Stimulated activated CD4-positive, alpha-beta T cell treated with anti-CD3 and anti-CD28 coated beads, Interleukin-12 subunit alpha, Interleukin-12 subunit beta, amount 100 ng/mL, for 24 hours (primary cell): ENCODE measurements at places on chromosomes 7 and 10.

- no peak for DNase-seq
Observed at GRCh38 chr10:63684257-63684936, 163.2 kb downstream of the REEP3 start.

- DNase-seq = no peak
Observed at GRCh38 chr7:154753226-154753625, 249.7 kb downstream of the PAXIP1 start.

DNA sequence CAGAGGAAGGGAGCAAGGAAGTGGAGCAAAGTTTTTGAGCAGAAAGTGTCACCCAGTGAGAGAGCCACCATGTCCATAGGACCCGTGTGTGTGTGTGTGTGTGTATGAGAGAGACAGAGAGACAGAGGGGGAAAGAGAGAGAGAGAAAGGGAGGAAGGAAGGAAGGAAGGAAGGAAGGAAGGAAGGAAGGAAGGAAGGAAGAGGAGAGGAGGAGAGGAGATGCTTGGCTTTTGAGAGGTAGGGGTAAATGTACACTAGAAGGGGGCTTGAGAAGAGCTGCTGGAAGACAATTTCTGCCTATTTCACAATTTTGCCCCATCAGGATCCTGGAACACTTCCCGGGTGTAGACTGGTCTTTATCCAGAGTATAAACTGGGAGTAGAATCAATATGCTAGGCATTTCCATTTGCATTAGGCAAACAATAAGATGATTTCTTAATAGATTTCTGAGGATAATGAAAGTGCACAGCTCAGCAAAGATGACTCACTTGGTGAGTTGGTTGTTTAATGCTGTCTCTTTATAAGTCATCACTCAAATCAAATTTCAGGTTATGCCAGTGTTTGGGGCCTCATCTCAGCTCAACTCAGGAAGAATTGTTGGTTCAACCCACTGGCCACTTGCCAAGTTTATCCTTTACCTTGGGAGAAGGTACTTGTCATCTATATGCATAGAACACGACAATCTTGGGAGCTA, 70.0 kb upstream of the FAM13C start:
- DNase-seq = no peak

DNA sequence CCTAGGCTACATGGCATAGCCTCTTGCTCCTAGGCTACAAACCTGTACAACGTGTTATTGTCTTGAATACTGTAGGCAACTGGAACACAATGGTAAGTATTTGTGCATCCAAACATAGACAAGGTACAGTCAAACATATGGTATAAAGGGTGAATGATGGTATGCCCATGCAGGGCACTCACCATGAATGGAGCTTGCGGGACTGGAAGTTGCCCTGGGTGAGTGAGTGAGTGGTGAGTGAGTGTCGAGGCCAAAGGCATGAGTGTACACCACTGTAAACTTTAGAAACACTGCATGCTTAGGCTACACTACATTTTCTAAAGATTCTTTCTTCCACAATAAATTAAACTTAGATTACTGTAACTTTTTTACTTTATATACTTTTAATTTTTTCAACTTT, 165.7 kb downstream of the PARD3 start:
- no peak for DNase-seq

- DNase-seq = no peak
Observed at GRCh38 chr7:139936760-139937310, 107.8 kb downstream of the TBXAS1 start.

DNA sequence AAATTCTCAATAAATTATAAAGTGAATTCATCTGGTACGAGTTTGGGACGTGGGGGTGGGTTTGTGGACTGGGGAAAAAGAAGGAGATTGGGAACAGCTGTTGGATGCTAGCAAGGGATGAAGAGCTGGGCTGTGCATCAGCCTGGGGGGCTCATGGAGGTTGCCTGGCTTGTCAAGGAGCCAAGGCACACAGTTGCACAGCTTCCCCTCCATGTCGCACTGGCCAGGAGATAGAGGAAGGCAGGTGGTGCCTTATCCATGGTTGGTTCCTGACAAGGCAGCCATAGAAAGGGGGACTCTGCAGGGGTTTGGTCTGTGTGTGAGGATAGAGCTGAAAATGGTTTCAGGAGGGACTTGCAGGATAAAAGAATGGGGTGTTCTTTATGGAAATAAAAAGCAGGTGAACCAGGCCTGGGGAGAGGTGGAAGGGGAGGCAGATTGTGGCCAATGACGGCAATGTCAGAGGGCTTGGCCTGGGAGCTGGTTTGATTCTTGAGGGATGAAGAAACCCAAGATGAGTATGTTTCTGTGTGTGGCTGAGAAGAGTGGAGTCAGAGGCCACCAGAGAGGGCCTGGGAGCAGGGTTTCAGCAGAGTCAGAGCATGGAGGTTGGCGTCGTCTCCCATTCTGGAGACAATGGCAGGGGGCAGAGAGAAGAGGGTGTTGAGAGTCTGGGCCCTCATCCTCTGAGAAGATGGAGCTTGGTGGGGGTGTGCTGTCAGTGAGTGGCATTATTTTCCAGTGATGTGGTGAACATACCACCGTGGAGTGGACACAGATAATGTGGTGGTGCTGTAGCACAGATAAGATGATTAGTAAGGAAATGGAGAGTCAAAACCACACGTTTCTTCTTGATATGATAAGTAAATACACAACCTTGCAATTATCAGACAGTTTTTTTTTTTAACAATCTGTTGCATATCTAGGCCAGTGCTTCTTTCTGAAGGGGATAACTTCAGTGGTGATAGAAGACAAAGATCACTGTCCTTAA, 108.2 kb downstream of the PTPN20 start:
- DNase-seq = no peak

DNA sequence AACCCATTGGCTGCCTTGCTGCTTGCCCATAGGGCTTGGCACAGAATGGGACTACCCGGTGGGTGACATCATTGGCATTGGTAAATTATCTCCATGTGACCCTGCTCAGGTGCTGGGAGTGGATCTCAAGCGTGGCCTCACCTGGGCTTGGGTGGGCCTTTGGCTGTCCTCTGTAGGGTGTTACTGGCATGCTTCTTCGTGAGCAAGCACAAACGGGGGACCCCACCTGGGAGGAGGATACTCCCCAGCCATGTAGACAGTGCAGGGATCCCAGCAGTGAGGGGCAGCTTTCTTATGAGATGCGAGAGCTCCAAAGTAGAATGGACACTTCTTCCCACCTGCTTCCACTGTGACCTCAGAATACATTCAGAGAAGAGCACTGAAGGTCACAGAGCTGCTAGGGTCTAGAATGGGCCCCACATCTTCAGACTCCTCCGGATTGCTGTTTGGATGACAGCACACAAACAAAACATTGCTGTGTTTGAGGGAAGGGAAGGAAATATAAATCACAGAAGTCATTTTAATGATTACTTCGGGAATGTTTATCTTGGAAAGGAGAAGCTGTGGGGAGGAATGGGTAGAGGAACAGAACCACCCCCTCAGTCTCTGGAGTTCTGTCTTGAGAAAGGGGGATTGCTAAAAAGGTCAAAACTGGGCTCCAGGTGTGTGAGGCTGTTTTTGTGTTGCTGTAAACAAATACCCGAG, 75.9 kb downstream of the SH2D4B start:
- no peak for DNase-seq

GRCh38 chr10:131743190-131744151, 157.3 kb upstream of the PPP2R2D start:
- DNase-seq = no peak
